ENCODE measurements at places on chromosomes 3 and 15.

DNA sequence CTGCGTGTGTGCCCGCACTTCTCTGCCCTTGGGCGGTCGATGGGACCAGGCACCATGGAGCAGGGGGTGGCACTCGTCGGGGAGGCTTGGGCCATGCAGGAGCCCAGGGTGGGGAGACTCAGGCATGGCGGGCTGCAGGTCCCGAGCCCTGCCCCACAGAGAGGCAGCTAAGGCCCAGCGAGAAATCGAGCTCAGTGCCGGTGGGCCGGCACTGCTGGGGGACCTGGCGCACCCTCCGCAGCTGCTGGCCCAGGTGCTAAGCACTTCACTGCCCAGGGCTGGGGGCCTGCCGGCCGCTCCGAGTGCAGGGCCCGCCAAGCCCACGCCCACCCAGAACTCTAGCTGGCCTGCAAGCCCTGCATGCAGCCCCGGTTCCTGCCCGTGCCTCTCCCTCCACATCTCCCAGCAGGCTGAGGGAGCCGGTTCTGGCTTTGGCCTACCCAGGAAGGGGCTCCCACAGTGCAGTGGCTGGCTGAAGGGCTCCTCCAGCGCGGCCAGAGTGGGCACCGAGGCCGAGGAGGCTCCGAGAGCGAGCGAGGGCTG lies 553 bp upstream of the RTP4 start:
- DNase-seq, result no peak

GRCh38 chr3:108415661-108416060 lies 94.7 kb downstream of the MYH15 start:
- no peak for DNase-seq

- no peak for DNase-seq
These were observed 17.2 kb downstream of the CCDC80 start for GRCh38 chr3:112623717-112624116.

DNA sequence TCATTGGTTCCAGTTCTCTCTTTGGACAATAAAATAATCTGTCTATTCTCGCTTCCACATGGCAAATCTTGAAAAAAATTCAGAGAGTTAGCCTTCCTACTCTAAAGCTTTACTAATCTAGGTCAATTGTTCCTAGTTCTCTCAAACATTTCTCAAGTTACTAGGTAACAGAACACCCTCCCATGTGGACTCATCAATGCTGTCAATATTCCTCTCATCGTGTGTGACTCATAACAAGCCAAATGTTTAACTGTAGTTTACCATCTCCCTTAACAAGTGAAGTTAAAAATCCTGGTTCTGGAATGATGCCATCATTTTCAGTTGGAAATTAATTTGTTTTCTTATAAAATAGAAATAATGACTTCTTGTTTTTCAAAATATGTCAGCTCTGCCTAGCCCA lies 438.6 kb downstream of the ROBO1 start:
- no peak for DNase-seq

DNA sequence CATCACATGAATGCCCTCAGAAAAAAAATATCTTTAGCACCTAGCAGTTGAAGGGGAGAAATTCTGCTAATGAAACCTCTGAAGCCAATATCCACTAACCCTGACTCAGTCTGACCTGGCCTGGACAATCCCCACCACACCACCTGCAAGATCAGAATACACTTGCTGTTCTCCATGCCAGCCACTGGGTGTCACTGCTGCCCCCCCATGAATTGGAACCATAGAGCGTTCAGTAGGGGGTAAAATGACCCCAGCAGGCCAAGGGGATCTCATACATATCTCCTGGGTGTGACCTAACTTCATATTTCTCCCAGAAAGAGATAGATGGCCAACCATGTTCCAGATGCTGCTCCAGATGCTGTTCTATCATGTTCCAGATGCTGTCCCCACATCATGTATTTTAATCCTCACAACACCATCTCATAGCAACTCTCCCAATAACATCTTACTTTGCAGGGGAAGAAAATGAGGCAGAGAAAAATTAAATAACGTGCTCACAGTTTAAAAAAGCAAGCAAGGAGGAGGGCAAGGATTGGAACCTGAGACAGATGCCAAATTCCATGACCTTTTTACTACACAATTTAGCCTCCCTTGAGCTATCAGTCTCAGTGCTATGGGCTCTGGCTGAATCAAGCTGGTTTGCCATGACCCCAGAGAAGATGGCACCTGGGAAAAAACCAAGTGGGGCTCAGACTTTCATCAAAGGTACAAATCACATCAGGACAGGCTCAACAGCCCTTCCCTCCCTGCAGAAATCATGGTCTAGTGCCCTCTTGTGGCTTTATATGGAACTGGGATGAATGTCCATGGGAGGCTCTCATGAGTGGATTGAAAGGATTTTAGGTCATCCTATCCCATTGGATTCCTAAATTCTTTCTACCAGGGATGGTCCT lies 12.4 kb downstream of the NTRK3 start:
- peak; percentile 61 for DNase-seq

- DNase-seq, result no peak
These were observed 73.0 kb downstream of the FILIP1L start for GRCh38 chr3:100041328-100041749.

DNA sequence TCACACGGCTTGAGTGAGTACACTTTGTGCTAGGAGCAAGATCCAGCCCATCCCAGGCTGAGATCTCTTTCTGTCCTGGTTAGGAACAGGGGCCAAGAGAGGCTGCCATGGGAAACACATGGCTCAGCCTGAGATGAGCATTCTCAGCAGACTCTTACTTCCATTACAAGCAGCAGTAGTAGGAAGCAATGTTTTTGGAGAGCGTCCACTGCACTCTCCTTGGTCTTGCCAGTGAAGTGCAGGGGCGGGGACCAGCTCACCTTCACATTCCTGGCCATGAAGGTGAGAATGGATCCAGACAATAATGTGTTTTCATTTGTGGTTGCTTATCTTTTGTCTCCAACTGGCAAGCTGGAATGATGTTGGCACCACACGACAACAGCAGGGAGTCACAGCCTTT lies 24.7 kb downstream of the ZNF80 start:
- no peak for DNase-seq

DNA sequence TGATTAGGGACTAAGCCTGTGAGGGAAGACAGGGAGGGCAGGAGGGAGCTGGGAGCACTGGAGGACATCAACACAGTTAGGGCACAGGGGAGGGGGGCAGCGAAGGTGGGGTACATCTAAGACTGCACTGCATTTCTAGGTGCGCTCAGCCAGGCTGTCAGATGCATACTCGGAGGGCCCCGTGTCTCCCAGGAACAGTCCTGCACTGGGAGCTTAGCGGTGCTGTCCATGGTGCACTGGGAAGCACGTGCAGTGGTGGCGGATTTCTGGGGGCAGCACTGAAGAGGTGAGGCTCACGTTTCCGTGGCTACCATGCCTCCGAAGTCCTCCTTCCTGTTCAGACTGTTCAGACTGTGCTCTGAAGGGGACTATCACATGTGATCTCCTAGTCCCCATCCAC lies 54.4 kb downstream of the ROPN1B start:
- no peak for DNase-seq

GRCh38 chr15:31447931-31448634 lies 121.4 kb downstream of the KLF13 start:
- DNase-seq, result no peak

DNA sequence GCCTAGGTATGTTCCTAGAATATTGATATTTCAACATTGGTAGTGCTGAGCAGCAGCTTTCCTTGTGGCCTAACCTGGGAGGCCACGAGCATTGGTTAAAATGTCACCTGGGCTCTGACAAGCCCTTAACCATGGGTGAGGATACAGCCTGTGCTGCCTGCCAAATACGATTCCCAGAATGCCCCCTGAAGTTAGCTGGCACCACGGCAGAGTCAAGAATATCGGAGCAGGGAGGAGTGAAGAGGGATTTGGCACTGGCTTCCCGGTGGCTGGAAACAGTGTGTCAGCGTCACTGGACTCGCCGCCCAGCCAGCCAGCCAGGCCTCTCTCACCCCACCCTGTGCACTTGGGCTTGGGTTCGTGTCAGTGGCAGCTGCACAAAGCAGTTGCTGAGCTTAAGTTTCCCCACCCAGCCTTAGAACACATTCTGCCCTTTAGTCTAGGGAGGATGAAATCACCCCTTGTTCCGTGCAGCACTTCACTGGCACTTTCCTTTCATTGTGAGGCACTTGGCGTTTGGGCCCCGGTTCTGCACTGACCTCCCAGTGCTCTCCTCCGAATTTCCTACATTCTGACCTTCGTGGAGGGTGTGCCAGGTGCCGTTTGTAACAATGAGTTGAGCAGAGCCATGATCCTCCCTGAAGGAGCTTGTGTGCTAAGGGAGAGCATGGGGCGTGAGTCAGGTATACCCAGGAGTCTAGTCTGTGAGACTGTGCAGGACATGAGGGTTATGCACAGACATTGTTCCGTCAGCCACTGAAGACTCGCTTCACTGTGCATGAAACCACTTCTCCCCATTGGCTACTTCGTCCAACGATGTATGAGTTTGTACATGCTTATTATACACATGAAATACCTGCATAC lies 152.8 kb upstream of the BHLHE40 start:
- no peak for DNase-seq

- no peak for DNase-seq
These were observed 243.2 kb downstream of the ROBO2 start for GRCh38 chr3:77283108-77283507.

DNA sequence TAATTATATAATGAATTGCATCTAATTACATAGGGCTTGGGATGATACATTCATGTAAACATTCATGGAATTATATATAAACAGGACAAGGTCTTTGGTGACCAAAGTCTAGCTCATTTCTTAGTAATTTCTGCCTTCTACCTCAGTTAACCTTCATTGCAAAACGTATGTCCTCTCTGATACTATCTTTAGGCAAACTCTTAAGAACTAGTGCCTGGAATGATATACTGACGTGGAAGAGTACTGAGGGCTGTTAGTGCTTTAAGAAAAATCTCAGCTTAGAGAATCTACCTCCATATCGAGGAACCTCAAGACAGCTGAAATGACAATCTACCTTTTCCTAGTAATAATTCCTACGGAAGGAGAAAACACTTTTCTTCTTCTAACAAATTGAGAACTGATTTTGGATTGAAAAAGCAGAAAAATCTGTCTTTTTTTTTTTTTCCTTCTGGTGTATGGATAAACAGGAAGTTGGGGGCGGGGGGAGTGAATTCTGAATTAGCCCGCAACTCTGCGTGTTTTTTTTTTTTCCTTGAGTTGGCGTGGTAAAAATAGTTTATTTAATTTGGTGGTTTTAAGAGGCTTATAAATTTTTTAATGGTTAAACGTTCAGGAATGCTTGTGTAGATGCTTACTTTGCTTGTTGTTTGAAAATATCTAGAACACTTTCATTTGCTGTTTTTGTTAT lies 43.2 kb downstream of the RARB start:
- no peak for DNase-seq

DNA sequence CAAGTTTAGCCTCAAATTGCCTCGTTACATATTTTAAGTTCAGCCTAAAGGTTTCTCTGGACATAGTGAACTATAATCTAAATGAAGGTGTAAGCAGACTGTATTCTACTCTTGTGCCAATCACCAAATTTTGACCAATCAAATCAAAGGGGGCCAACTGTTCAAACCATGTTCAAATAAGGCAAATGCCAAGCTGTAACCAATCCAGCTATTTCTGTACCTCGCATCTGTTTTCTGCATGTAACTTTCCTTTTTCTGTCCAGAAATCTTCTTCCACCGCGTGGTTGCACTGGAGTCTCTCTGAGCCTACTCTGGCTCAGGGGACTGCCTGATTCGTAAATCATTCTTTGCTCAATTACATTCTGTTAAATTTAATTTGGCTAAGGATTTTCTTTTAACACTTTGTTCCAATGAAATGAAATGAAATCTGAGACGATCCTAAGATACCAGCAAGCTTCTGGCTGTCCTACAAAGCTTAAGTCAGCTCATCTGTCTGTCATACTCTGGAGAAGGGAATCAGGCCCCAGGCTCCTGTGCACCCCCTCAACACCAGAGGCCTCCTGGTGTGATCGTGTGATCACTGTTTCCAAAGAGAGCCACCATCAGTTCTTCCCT lies 53.2 kb upstream of the ZNF148 start:
- DNase-seq, result no peak

DNA sequence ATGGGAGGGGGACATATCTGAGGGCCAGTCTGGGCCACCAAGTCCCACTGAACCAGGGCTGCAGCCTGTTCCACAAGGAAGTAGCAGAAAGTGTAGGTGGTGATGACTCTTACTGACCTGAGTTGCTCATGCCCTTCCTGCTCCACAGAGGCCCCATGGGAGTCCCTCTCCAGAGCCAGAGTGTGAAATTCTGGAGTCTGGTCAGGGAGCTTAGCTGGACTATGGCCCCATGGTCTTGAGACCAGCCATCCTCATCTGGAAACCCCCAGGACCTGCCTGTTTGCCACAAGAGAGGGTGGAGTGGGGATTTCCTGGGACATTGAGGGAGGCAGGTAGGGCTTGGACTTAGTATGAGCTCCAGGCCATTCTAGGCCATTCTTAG lies 3.0 kb downstream of the SPINT1 start:
- no peak for DNase-seq

DNA sequence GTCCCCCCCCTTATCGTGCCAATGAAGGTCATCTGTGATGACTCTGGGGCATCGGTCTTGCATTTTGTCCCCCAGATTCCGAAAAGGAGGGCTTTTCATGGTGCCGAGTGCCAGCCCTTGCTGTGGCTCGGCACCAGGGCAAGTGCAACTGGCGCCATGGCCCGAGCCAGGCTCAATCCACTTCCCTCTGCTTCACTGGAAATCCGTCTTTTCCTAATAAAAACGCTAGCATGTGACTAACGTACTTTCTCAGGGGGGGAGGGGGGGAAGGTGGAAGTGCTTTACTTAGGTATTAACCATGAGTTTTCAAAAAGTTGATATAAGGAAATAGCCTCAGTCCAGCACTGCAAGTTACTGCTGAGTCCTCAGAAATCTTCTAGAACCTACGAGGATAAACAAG lies 20.5 kb downstream of the TRPM1 start:
- DNase-seq, result no peak

- no peak for DNase-seq
These were observed 112.6 kb upstream of the RNF7 start for GRCh38 chr3:141625506-141625905.

GRCh38 chr3:173411375-173411973 lies 13.9 kb downstream of the NLGN1 start:
- DNase-seq, result peak; percentile 33

DNA sequence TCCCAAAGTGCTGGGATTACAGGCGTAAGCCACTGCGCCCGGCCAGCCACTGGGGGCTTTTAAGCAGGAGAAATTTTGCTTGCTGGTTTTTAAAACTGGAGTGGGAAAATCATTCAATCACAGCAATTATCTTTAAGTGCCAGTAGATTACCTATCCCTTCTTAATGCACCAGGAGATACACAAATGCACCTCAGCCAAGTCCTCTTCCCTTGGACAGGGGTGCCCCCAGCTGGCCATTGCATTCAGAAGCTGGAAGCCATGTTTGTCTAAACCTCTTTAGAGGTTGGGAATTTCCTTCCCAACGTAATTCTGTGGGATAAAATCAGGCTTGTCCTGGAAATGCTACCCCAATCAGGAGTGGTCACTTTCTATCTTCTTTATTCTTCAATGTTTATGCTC lies 26.6 kb downstream of the MIX23 start:
- peak; percentile 39 for DNase-seq

GRCh38 chr3:71389911-71390573 lies 193.5 kb downstream of the FOXP1 start:
- no peak for DNase-seq

- DNase-seq, result peak; percentile 74
These were observed 589 bp downstream of the NEIL1 start for GRCh38 chr15:75347222-75348033.

GRCh38 chr15:79004336-79004735 lies 59.5 kb upstream of the CTSH start:
- no peak for DNase-seq
